ENCODE measurements at places on chromosomes 4 and X.

GRCh38 chr4:165953181-165953580 lies 80.1 kb downstream of the TLL1 start:
- no peak for DNase-seq

- no peak for DNase-seq
These were observed 69.3 kb upstream of the PCDH19 start for GRCh38 chrX:100479329-100479728.

GRCh38 chrX:25015486-25016360 lies at the start of gene ARX:
TSS of gene ARX (minus strand) at chrX:25015965. CDS start at chrX:25015737, 228 bp downstream.
- DNase-seq = no peak

GRCh38 chr4:30718021-30718542 lies 2.1 kb upstream of the PCDH7 start:
- DNase-seq = no peak

DNA sequence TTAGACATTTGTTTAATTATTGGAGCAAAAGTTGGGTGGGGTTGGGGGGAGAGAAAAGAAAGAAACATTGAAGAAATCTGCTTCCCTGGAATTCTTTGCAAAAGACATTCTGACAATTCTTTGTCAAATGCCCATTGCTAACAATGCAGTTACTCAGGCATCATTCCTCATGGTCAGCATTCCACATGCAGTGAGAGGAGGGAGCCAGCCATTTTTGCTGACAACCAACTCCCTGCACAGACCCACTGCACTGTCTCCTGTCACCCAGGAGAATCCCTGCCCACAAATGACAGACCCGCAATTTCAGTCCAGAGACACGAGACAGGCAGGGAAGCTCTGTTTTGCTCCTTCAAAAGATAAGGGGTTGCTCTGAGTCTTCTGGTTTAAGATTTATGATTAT lies 985.1 kb upstream of the SLIT2 start:
- DNase-seq = no peak

DNA sequence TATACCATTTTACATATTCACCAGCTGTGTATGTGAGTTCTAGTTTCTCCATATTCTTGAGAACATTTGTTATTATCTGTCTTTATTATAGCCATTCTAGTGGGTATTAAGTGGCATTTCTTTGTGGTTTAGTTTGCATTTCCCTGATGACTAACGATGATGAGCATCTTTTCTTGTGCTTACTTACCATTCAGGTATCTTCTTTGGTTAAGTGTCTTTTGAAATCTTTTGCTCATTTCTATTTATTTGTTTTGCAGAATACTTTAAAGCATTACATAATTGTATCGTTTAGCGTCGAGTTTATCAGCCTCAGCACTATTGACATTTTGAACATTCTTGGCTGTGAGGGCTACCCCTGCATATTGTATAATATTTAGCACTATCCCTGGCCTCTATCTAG lies 85.4 kb downstream of the FRMPD4 start:
- DNase-seq = no peak

Measured in stimulated activated CD4-positive, alpha-beta T cell treated with anti-CD3 and anti-CD28 coated beads, TNF-alpha, amount 100 ng/mL, for 4 hours (primary cell).